Lung microvascular endothelial cell (primary cell): ENCODE measurements at places on chromosomes 6 and 20.

- no peak for DNase-seq
These were observed 130.3 kb downstream of the ZNF217 start for GRCh38 chr20:53463101-53463972.

GRCh38 chr6:131231891-131232290 is 96.6 kb downstream of the AKAP7 start:
- DNase-seq, result no peak

DNA sequence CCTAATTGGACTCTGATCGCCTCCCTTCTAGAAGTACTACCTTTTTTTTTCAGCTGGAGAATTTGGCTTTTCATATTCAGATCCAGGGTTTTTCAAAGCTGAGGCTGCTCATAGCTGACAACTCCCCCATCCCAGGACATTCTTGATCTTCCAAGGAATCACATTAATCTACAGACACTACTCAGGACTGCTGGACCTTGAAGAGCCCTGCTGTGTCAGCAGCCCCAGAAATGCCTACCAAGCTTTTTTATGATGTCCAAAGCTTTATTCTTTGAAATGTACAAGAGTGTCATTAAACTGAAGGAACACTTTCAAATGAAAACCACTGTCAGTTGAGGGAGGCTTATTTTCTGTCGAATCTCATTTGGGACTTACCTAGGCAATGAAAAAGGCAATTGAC is 704.1 kb downstream of the PTPRT start:
- no peak for DNase-seq

DNA sequence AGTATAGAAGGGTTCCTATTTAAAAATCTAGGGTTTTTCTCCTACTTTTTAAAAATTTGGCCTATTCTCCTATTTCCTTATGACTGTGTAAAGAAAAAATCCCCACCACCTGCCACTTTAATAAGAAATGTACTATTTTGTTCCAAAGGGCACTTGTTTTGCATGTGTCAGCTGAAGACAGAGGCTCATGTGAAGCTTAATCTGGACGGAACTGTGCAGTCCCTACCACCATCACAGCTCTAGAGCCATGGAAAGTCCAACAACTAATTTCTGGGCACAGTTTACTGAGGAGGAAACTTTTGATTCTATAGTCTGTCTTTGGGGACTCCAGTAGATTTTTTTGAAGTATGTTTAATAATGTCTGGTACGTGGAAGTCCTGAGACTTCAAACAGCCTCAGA is 60.0 kb upstream of the AHI1 start:
- DNase-seq, result no peak

DNA sequence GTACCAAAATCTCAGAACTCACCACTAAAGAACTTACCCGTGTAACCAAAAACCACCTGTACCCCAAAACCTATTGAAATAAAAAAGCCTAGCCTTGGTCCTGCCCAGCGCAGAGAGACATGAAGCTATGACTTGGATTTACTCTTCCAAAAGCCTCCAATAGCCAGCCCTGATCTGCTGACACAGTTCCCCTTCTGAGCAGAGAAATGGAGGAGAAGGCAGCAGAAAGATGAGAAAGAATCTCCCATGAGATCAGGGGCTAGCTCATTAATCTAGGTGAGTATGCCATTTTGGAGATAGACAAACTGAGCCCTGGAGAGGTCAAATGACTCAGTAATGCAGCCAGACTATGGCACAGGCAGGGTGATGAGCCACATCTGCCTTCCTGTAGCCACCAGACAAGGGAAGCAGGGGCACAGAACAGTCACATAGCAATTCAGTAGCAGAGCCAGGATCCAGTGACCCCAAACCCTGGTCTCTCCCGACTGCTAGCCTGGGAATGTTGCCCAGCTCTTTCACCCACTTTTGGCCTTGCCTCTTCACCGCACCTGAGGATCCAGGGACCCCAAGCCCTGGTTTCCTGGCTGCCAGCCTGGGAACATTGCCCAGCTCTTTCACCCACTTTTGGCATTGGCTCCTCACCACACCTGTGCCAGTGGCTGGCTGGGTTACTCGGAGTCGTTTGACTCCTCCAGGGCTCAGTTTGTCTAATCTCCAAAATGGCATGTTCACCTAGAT is 7.2 kb upstream of the SDCBP2 start:
- peak; percentile 92 for DNase-seq

DNA sequence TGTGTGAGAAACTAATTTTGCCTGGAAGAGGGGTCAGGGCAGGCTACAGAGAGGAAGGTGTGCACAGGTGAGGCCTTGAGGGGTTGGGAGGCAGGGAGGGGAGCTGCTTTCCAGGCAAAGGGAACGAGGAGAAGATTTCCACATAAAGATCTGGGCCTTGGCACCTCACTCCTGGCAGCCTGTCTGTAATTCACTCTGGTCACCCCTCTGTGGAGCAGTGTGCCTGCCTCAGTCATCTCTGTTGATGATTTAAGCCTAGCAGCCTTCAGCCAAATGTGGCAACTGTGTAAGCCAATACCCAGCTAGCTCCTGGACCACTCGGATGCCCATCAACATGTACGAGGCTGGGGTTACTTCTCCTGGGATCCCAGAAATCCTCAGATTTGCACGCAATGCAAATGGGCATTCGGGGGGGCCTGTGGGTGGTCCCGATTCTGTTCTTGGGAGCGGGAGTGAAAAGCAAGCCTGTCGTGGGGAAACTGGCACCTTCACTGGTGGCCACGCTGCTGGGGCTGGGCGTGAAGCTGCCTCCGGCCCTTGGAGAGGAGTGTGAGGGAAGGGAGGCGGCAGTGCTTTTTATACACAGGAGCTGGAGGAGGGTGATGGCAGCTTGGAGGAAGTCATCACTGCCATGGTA is 360.4 kb downstream of the ZFAND3 start:
- DNase-seq, result no peak

- no peak for DNase-seq
These were observed 567.4 kb downstream of the CBLN4 start for GRCh38 chr20:55437798-55438415.

DNA sequence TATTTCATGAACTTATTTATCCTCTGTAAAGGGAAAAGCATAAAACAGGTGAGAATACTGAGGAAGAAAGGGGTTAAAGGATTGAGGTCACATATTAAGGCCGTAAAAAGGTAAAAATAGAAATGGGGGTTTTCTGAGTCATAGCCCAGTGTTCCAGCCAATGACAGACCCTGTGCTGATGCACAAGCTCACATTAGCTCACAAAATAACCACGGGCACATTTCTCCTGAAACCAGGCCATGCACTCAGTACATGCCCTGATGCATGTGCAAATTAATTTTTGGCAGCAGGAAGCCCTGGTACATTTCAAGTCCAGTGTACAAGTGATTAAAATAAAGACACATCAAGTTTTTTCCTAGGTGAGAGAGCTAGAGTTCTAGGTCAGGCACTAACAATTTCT is 194.4 kb downstream of the TMEM200A start:
- no peak for DNase-seq

DNA sequence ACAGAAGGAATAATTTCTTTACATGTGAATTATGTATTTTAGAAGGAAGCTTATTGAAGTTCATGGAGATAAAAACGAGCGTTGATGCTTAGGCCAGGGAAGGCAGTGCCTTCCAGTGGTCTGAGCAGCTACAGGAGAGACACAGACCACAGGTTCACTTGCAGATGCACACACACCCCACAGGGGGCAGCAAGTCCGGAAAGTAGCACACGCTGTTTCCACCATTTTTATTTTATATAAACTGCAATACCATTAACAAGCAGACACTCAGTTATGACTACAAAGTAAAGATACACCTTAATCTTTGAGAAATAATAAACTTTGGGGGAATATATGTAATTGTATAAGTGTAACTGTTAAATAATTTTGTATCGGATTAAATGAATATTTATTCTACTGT is 13.5 kb upstream of the DACT2 start:
- DNase-seq, result peak; percentile 6

GRCh38 chr6:17714177-17714576 is 7.5 kb upstream of the NUP153 start:
- DNase-seq, result no peak

DNA sequence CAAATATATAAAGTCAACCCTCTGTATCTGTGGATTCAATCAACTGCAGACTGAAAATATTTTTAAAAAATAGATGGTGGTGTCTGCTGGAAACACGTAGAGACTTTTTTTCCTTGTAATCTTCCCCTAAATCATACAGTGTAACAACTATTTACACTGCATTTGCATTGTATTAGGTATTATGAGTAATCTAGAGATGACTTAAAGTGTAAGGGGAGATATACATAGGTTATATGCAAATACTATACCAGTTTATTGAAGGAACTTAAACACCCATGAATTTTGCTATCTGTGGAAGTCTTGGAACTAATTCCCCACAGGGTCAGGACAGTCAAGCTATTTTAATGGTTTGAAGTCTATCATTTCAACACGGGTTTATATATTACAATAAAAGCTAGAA is 10.2 kb downstream of the HDAC2 start:
- DNase-seq, result no peak

DNA sequence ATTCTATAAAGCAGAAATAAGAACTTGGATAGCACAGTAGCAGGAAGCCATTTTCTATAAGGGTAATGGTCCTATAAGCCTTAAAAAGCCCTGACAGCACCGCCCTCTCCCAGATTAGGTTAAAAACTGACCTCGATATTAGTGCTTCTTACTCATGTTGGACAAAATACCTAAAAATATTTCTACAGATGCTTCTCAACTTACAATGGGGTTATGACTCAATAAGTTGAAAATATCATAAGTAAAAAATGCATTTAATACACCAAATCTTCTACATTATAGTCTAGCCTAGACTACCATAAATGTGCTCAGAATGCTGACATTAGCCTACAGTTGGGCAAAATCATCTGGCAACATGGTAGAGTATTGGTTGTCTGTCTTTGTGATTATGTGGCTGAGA is 70.3 kb downstream of the SESN1 start:
- DNase-seq, result no peak

GRCh38 chr20:62428396-62429295 is 1.3 kb upstream of the RBBP8NL start:
- no peak for DNase-seq

GRCh38 chr6:46288835-46289234 is 118.1 kb upstream of the ENPP5 start:
- no peak for DNase-seq

GRCh38 chr20:23622839-23623343 is 14.9 kb downstream of the CST3 start:
- DNase-seq, result peak; percentile 71

DNA sequence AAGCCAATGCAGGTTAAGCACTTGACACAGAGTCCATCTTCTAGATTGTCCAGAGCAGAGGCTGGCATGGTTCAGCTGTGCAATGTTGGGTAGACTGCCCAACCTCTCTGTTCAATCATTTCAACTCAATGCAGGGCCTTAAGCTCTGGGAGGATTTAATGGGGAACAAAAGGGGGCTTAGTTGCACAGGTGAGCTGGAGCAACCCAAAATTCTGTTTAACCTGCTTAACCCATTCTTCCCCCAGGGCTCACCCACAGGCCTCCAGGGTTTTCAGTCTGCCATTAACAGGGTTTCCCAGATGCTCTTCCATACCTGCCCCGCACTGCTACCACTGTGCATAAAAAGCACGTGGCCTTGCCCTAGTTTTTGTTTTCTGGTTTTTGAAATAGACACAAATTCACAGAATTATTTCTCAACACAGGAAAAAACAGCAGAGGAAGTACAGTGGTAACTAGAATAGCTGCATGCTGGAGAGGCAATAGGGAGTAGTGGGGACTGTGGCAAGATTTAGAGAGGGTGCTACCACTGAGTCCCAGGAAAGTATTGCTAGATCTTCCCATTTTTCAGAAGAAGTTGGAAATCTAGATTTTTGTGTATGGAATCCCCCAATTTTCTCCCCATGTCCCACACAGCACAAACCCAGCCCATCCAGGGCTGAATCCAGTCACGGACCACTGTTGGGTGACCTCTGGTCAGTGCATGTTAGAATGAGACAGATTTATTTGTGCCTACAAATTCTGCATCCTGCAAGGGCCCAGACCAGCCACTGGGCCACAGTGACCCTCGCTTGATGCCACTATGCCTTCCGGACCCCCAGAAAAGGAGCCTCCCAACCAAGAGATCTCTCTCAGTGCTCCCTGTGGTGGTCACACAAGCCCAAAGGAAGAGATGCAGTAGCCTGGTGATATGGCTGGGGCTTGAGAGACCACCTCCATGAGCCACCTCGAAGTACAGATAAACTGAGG is 4.6 kb downstream of the PTGIS start:
- no peak for DNase-seq

- no peak for DNase-seq
These were observed 271.7 kb upstream of the CHD6 start for GRCh38 chr20:41889844-41890224.

GRCh38 chr20:49393803-49394202 is 88.7 kb downstream of the KCNB1 start:
- no peak for DNase-seq

GRCh38 chr20:61767761-61768494 is 297.8 kb downstream of the TAF4 start:
- DNase-seq, result no peak

- DNase-seq, result peak; percentile 14
These were observed 253.4 kb downstream of the PREX1 start for GRCh38 chr20:48574383-48574782.

- no peak for DNase-seq
These were observed 40.0 kb downstream of the RSPH3 start for GRCh38 chr6:158960026-158960425.

DNA sequence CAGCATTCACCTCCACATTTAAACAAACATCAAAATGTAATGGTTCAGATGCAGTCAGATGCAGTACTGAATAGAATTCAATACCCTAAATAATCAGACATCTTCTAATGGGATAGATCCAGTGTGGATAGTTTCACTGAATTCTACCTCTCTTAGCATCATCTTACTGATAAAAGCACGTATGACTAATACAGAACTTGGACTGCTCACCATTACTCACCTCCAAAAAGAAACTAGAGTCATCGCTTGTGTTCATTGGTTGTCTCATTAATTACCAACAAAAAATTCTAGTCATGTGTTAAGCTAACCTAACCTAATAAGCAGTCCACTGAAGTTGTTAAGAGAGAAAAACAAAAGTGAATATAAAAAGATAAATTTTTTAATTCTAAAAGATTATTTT is 165.9 kb upstream of the IRAK1BP1 start:
- peak; percentile 46 for DNase-seq

GRCh38 chr6:81933089-81933488 is 180.6 kb upstream of the TENT5A start:
- DNase-seq, result no peak
